ENCODE measurements at places on chromosomes 2 and 18.

DNA sequence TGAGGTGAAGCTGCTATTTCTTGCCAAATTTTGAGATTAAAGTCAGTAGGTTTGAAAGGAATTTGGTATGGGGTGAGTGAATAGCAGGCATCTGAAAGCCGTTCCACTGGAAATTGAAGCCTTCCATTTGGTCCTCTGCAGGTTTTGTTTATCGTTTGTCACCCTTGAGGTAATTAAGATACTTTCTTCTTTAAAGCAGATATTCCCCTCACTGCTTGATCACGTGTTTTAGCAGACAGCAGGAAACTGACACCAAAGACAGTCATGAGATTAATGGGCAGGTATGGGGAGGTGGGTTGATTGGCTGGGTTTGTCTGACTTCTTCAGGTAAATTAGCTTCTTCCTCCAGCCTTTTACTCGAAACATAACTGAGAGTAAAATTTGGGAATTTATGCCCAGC, 10.7 kb downstream of the LPIN1 start:
- DNase-seq, result no peak

DNA sequence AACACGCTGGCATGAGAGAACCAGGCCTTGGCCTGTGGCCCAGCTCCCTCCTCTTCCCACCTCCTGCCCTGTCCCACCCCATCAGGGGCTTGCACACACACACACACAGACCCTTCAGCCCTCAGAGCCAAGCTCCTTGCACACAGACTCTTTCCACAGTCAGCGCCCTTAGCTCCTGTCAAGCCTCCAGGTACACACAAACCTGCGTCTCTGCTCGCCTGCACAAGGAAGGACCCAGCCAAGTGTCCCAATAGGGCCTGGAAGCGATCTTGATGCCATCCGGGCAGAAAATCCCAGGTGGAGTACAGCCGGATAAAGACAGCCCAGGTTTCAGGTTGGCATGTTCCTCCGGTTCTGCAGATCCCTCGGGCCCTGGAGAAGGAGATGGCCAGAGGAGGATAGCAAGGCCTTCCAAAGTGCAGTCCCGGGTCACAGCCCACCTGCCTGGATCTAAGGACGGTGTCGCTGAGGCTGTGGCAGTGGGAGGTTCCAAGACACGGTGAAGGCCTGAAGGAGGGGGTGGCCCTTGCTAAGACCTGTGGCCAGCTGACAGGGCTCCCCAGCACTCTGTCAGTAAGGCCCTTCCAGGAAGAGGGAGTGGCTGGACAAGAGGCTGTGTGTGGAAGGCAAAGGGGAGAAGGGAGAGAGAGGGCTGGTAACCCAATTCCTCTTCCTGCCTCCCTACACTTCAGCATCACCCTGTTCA, 18.5 kb upstream of the STEAP3 start:
- DNase-seq, result no peak

DNA sequence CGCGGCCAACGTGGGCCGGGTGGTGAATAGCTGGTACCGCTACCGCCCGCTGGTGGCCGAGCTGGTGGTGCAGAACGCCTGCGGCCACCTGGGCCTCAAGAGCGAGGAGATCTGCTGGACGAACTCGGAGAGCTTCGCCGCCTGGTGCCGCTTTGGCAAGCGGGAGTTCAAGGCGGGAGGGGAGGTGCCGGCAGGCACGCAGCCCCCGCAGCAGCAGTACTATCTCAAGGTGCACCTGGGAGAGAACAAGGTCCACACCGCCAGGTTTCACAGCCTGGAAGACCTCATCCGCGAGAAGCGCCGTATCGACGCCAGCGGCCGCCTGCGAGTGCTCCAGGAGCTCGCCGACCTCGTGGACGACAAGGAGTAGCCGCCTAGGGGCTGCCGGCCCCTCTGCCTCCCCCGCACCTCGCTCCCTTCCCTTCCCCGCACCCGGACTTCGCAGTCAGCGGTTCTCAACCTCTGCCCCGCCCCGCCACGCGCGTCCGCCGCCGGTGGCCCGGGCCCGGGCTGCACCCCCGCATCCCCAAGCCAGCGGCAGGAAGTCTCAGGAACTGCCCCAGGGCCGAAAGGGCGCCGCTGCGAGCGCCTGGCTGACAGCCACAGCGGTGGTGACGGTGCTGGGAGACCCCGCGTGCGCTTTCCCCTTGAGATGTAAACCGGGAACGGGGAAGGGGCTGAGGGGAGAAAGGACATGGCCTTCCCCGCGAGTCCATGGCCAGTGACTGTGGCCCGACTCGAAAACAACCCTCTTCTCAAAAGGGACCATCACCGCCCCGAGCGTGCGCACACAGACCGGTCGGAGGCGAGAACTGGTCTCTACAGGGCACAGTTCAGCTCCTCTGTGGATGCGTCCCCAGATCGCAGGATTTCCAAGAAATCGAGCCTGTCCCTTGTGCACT, 2.2 kb downstream of the LRATD1 start:
- DNase-seq, result peak; percentile 86

- no peak for DNase-seq
These were observed 105.5 kb downstream of the UGGT1 start for GRCh38 chr2:128196471-128196931.

DNA sequence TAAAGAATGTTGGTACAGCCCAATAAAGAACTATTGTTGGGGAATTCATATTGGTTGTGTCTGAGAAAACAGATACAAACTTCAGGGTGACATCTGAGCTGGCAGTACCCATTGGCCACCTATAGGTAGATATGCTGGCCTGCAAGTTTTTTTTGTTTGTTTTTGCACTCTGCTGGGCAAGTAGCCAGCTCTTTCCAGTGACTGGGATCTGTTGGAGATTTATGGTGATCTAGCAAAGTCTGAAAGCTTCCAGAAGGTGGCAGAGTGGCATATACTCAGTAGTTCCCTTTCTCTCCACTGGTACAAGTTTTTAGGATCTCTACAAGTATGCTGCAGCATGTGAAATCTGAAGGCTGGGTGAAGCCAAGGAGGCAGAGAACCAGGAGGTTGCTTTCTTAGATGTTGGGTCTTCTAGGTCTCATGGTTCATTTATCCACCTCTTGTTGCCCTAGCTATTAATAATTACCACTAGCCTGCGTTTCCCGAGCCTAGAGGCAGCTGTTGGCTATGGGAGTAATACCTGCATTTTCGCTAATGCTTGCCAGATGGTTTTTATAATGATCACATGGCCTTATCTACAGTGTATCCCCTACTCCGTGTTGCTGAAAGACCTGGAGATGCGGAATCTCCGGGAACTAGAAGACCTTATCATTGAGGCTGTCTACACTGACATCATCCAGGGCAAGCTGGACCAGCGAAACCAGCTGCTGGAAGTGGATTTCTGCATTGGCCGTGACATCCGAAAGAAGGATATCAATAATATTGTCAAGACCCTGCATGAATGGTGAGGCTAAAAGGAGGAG, 9.5 kb downstream of the COPS7B start:
- peak; percentile 56 for DNase-seq

- no peak for DNase-seq
These were observed 8.5 kb upstream of the DAW1 start for GRCh38 chr2:227862741-227863588.

GRCh38 chr18:39886136-39886535, 2068.9 kb upstream of the PIK3C3 start:
- DNase-seq, result no peak

GRCh38 chr2:217740756-217741155, 262.0 kb downstream of the TNS1 start:
- DNase-seq, result no peak

DNA sequence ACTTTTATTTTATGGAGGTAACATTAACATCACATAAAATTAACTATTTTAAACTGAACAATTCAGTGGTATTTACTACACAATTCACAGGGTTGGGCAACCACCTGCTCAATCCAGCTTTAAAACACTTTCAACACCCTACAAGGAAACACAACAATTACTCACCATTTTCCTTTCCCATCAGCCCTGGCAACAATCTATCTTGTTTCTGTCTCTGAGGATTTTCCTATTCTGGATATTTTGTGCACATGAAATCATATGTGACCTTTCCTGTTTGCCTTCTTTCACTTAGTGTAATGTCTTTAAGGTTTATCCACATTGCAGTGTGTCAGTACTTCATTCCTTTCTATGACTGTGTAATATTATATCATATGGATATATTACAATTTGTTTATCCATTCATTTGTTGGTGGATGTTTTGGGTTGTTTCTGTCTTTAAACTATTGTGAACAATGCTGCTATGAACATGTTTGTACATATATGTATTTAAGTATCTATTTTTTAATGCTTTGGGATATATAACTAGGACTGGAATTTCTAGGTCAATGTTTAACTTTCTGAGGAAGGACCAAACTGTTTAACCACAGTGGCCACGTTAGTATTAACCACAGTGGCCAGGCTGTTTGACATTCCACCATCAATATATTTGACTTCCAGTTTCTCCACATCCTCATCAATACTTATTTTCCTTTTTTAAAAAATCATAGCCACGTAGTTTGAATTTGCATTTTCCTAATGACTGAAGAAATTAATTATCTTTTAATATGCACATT, 72.4 kb upstream of the KIF5C start:
- no peak for DNase-seq

GRCh38 chr18:54736981-54737380, 91.3 kb upstream of the RAB27B start:
- no peak for DNase-seq

- no peak for DNase-seq
These were observed 333.0 kb upstream of the CNTNAP5 start for GRCh38 chr2:123692121-123692520.

DNA sequence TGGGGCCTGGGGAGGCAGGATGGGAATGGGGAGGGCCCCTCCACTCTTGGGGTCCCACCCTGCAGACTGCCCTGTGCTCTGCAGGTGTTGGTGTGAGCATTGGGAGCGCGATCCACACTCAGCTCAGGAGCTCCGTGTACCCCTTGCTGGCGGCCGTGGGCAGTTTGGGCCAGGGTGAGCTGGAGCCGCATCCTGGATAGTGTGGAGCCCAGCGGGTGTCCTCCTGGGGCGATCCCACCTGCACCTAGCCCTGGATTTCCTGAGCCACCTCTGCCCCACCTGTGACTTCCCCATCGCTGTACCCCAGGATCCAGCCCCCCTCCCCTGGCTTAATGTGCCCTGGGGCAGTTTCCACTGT, 2.6 kb downstream of the PROM2 start:
- DNase-seq, result peak; percentile 20

DNA sequence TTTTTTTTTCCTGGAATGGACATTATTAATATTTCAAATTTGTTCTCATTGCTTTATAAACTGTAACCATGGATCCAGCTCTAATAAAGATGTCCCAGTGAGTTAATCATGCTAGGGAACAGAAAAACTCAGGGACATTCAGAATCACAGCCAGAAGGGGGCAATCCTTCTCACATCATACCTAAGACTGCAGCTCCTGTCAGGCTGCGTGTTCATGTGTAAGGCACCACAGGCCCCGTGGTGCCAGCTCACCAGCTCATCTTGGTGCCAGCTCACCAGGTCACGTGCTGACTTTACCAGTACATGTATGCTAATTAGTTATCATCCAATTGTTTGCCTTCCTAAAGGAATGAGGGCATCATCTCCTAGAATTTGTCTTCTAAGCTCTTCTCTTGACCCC, 84.7 kb upstream of the NEDD4L start:
- peak; percentile 60 for DNase-seq

DNA sequence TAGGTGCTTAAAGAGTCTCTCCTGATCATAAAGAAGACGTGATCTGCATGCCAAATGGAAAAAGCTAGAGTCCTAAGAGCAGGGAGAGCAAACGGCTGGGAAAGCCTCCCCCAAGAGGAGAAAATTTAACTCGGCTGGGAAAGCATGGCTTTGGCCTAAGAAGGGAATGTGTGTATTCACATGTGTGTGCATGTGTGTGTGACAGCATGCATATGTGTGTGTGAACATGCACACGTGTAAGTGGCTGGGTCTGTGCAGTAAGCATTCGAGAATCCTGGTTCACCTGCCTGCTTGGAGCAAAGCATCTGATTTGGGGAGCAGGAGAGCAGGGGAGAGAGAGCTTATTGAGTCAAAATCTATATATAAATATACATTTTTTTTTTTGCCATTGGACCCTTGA, 30.1 kb upstream of the BCL11A start:
- no peak for DNase-seq

DNA sequence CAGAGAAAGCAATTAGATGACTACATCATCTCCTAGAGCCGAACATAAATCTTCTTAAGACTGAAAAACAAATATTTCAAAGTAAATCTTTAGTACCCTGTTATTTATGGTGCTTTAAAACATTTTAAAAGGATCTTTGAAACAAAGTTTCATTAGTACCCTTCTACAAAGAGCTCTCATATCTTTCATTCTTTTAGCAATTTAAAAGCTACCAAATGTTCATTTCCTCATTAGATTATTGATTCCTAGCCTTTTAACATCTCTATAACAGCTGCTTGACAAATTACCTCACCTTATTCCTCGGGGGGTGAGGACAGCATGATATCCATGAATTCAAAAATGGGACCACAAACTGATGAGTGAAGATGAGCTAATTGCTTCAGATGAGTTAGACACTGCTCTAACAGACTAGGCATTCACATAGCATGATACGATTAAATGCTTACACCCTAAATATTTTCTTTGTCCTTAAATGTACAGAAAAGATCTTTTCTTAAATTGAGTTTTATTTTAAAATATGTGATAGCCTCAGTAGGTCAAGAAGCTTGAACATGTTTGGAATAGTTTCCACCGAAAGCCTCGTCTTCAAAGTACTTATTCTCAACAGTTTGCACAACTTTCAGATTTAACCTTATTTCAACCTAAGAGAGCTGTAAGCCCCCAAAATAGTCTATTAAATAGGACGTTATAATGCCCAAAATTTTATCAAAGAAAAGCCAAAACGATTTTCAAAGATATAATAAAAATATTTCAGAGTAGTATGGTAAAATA, 2.1 kb downstream of the ATAD2B start:
- no peak for DNase-seq

- no peak for DNase-seq
These were observed 163.8 kb downstream of the FAM210A start for GRCh38 chr18:13562494-13563029.

GRCh38 chr2:141199711-141200110, 931.1 kb downstream of the LRP1B start:
- DNase-seq, result no peak

GRCh38 chr2:154720651-154721050, 22.2 kb downstream of the KCNJ3 start:
- DNase-seq, result no peak

DNA sequence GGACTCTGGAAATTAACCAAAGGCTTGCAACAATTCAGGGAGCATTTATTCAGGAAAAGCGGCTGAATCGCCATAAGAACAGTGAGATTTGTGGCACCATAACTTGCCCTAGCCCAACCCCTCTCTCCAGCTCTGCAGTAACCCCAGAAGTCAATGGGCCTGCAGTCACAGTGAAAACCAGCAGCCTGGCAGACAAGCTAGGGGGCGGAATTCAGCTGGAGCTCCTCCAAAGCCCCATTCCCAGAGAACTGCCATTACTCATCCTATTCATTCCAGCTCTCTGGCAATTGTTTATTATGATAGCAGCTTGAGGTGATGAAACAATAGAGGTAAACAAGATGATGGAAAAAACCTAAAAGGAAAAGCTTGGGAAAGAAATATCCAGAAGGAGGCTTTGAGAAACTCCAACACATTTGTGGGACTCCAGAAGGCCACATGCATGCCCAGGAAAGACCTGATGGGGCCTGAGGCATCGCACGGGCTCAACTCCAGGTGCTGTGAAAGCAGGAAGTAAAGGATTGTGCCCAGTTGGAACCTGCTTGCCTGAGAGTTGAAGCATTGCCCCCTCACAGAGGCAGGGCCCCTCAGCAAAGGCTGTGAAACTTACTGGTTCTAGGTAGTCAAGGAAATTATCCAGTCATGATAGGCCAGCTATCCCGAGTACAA, 126.7 kb downstream of the TWIST2 start:
- no peak for DNase-seq
